ENCODE measurements at places on chromosomes 2 and 18.

DNA sequence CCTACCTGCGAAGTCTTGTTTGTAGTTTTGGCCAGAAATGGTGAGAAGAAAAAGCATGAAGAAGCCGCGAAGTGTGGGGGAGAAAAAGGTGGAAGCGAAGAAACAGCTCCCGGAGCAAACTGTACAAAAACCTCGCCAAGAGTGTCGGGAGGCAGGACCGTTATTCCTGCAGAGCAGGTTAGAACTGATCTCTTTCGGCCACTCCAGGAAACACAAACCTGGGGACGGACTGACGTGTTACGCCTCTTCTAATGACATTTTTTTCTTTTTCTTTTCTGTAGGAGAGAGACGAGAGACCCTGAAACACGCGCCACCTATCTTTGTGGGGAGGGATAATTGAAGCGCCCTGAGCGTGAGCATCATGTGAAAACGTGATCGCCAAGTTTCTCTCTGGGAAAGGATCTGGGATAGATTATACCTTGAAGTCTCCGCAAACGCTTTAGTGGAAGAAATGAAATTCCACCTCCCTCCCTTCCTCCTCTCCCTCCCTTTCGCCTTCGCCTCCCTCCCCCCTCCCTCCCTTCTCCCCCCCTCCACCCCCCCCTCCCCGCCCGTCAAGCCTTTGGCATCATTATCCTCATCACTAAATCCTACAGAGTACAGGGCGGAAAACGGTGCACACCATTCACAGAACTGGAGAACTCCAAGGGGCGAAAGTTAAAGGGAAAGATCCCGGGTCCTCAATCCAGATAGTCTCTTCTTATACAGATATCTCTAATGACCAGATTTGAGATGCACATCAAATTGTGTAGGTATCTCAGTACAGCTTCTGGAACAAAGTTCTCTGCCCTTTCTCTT is at the start of gene ZEB2:
ZEB2 (minus strand) TSS at position 186 of the 798 bp plus-strand sequence. CDS start 2,769 bp downstream, outside the sequence.
- DNase-seq: peak; percentile 82

DNA sequence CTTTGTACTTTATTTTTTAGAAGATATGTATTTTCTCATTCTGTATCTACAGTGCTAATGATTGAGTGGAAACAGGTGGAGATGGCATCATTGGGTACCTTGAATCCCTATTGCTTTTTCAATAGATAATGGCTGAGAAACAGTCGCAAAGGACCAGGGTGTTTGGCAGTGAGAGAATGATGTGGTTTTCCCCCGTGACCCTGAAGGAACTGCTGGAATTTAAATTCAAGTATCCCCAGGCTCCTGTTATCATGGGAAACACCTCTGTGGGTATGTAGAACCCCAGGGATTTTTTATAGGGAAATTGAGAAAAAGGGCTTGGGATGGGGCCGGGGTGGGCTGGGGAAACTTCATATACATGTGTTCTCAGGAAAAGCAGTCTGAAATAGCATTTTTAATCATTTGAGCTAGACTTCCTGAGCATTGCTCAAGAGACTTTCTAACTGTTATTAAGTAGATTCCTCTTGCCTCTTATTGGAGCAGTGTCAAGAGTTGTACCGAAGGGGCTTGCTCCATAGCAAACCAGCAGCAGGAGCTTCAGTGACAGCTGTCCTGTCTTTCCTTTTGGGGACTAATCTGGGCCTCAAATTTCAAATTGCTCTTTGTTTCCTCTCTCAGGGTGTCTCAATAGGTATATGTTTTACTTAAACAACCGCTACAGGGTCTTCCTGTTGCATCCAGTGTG is 18.9 kb downstream of the AOX1 start:
- no peak for DNase-seq

GRCh38 chr2:121008975-121009374 is 273.3 kb downstream of the GLI2 start:
- DNase-seq: no peak

- DNase-seq: no peak
Observed at GRCh38 chr18:35024196-35024595, 17.0 kb upstream of the MAPRE2 start.

DNA sequence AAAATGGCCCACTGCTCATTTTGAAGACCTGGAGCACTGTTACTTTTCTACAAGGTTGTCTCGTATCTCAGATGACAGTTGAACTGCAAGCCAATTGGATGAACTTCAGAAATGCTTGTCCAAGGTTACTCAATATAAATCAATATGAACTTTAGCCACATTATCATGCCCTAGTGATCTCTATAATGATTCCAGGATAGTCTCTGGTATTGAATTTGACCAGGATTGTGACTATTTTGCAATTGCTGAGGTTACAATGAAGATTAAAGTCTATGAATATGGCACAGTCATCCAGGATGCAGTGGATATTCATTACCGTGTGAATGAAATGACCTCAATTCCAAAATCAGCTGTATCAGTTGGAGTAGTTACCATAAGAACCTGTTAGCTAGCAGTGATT is 196.0 kb upstream of the RAB12 start:
- no peak for DNase-seq

DNA sequence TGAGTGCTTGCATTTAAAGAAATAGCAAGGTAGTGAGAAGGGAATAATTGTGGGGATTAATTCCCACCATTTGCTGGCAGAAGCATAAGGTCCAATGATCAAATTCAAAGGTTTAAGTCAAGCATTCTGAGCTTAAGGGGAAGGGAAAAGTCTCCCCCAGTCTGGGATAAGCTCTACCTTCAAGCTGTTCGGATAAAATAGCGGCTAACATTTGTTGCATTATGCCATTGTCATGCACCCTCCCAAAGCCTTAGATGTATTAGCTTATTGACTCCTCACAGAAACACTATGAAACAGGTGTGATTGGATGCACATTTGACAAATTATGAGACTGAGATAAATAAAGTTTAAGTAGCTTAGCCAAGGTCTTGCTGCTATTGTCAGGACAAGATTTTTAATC is 52.2 kb upstream of the TGIF1 start:
- no peak for DNase-seq

DNA sequence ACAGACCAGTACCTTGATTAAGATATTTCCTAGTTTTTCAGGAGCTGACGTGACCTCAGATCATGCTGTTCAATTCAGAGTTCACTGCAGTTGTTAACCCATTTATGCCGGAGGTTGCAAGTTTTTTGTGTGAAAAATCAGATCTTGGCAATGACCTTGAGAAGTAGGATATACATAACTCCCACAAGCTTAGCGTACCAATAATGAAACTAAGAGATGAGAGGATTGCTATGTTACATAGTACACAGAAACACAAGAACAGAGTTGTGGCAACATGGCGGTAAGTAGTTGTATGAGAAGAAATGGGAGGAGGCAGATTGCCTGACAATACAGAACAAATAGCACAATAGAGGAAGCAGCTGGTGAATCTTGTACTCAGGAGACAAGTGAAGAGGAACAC is 39.1 kb downstream of the PPIG start:
- no peak for DNase-seq

- peak; percentile 40 for DNase-seq
Observed at GRCh38 chr2:54329482-54330161, 73.6 kb upstream of the TSPYL6 start.

DNA sequence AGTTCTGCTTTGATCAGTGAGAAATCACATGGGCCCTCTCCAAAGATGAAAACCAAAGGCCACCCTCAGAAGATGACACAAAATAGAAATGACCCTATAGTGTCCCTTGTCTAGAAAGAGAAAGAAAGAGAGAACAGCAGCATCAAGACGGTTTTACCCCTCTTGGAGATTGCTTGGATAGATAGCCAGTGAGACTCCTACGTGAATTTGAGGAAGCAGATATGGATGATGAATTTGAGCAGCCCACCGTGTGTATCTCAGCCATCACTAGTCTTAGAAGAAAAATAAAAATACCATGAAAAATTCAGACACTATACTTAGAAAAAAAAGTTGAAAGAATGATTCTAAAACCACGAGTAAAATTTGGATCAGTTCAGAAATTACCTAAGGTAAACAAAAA is 329.1 kb upstream of the CNTNAP5 start:
- DNase-seq: no peak

- no peak for DNase-seq
Observed at GRCh38 chr2:95062242-95063085, 37.0 kb downstream of the MAL start.

GRCh38 chr2:105896765-105897163 is 152.1 kb downstream of the NCK2 start:
- no peak for DNase-seq

GRCh38 chr2:219995399-219995798 is 368.0 kb downstream of the SLC4A3 start:
- DNase-seq: no peak

GRCh38 chr2:234218266-234219045 is 168.0 kb downstream of the SPP2 start:
- no peak for DNase-seq

GRCh38 chr2:134782792-134783191 is 55.6 kb upstream of the ACMSD start:
- no peak for DNase-seq

GRCh38 chr2:60104514-60105505 is 448.6 kb downstream of the BCL11A start:
- DNase-seq: no peak

DNA sequence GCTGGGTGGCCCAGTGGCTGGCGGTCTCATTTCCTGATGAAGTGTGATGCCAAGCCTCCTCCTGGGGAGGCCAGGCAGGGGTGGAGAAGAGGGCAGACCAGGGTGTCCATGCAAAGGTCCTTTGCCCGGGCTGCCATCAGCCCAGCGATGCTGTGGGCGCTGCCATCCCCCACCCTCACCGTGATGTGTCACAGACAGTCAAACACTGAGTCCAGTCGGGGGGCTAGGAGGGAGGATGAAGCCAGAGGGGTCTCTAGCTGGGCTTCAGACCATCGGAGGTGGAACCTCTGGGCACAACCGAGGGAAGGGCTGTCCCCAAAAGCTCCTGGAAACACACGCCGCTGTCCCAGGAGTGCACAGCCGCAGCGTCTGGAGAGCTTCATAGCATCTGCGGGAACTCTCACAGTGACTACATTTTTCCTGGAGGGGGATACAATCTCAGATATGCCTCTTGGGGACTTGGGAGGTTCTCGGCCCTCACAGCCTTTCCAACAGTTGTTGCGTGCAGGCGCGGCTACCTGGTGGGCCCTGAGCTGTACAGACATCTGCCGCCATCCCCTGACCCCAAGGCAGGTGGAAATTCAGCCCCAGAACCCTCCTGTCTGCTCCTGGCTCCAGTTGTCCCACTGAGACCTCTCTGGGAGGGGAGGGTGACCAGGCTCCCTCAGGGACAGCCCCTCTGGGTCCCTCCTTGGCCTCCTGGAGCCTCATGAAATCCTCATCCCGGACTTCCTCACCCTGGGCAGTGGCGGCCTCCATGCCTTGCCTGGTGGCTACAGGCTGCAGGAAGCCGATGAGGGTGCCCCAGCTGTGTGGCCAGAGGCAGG is 26.5 kb upstream of the OTOS start:
- DNase-seq: no peak

- DNase-seq: no peak
Observed at GRCh38 chr2:212052412-212053159, 486.0 kb downstream of the ERBB4 start.

- no peak for DNase-seq
Observed at GRCh38 chr2:218257390-218257981, 3.3 kb upstream of the GPBAR1 start.

DNA sequence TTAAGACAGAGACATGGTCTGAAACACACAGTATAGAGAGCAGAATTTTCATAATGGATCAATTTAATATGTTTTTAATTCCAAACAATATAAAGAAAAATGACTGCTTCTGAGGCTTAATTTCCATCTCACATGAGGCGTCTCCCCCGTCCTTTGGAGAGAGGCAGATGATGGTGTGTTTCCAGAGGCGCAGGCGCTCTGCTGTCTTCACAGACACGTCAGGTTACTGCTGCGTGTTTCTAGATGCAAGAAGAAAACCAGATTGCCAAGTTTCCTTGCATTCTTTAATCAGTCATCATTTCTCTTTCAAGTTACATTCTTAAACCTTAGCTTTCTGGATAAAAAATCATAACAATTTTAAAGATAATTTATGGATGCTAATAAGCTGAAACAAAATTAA is 160.2 kb downstream of the ATP9B start:
- no peak for DNase-seq

DNA sequence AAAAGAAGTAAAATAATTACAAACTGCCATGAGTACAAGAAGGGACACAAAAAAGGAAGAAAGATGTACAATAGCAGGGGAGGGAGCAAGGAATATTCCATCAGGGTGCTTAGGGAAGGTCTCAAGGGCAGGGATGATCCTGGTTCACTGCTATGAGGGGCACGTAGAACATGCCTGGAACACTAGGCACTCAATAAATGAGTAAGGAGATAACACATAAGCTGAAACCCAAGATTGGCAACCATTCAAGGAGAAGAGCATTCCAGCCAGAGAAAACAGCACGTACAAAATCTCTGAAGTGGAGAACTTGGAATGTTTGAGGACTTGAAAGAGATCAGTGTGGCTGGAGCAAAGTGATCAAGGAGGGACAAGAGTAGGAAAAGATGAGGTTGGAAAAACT is 103.2 kb downstream of the FAM161A start:
- no peak for DNase-seq

DNA sequence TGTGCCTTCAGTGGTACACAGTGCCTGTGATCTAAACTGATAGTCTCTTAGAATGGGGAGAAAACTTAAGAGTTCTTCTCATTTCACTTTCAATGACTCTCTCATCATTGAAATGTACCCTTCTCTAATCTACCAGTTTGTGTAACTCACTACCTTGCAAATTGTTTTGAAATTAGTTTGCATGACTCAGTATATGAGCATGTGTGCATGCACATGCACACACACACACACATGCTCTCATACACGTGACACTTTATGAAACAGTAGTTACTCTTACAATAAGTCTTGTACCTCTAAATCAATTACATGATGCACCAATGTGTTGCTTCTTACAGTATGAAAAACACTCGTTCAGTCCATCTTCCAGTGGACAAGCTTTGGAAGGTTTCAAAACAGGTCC is 10.6 kb downstream of the LYPD6B start:
- no peak for DNase-seq

DNA sequence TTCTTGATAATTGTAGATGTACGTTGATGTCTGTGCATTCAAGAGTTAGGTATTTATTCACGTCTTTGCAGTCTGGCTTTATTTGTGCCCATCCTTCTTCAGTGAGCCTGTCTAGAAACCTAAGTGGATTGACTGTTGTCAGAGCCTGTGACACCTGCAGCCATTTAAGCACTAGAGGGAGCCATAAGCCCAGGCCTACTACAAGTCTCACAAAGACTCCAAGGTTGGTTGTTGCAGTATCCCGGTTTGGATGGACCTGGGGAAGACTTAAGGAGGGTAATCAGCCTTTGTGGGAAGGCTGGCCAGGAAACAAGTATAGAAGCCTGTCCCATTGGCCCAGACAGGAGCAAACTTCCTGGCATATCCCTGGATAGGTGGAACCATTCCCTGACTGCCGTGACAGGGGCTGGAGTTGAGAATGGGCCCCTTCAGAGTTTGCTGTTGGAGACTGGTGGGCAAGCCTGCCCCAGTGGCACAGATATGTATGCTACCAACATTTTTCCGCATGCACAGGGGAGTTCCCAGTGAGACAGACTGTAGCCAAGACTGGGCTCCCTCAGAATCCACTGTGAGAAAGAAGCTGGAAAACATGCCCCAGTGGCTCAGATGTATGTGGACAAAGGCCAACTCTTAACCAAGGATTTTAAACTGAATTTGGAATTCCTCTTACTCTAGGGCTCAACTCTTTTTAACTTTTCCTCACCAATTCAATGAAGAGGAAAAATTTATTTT is 9.3 kb upstream of the LRRC30 start:
- peak; percentile 48 for DNase-seq
